NCI-H1092 (cell line): ENCODE measurements at places on chromosomes 1 and 21.

- no peak for DNase-seq
These were observed 56.0 kb downstream of the SASS6 start for GRCh38 chr1:100076744-100077143.

- peak; percentile 73 for DNase-seq
These were observed 691 bp downstream of the SFPQ start for GRCh38 chr1:35192056-35192852.

GRCh38 chr1:10622910-10623685 is 148.3 kb downstream of the PEX14 start:
- DNase-seq, result no peak

DNA sequence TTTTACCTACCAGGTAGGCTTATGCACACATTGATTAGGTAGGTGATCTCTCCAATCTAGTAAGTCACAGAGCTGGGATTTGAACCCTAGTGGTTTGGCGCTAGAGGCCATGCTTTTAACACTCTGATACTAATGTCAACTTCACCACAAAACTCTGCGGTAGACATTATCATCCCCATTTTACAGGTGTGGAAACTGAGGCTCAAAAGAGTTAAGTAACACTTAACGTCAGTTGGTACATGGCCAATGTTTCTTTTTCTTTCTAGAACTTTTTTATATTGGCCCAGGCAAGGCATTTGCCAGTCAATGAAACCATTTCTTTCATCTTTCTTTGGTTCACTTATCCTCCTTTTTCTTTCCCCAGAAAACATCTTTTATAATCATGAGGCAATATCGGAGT is 95.9 kb upstream of the KIF26B start:
- DNase-seq, result no peak

DNA sequence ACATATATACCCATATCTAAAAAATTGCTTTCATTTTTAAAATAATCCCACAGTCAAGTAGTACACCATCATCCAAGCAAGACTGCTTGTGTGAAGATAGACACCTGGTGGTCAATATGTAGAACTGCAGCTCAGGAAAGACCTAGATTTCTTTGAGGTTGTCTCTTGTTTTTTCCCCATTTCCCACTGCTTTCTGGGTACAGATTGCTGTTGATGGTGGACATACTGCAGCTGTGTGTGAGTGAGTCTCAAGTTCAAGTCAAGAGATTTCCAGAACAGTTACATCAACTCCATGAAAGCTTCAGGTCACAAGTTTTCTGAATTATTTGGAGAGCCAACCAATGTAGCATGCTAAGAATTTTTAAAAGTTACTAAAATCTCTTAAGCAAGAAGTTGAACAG is 306.4 kb downstream of the DUSP10 start:
- peak; percentile 43 for DNase-seq

GRCh38 chr1:29831500-29832117 is 595.3 kb downstream of the PTPRU start:
- DNase-seq, result no peak

GRCh38 chr1:107871687-107872395 is 93.1 kb downstream of the VAV3 start:
- no peak for DNase-seq

GRCh38 chr1:229557200-229557850 is 1.2 kb downstream of the ABCB10 start:
- DNase-seq, result no peak

DNA sequence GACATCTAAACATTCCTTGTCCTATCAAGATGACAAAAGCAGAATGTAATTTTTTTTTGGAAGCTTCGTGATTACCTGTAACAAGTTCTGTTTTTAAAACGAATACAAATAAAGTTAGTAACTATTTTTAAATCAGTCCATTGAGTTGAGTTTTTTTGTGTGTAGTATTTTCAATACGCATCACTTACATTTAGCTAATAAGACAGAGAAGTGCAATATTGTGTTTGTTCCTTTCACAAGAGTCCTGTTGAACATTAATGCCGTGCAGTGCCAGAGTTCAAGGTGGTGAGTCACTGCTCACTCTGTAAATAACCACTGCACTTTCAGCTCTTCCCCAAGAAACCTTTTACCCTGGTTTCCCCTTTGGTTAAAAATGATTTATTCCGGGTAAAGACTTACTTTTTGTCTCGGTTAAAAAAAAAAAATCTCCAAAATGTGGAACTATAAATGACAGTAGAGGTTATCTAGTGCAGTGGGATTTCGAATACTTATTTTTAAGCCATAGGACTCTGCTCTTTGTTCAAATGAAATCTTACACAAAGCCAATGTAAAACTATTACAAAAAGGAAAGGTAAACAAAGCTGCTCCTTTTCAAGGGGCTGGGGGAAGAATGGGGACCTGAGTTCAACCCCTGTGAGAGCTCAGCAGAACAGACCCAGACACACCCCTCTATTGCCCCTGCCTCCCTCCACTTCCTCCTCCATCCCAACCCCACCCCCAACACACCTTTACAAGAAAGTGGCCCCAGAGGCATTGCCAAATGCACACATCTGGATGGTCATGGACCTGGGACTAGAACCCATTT is 14.8 kb upstream of the NCMAP start:
- no peak for DNase-seq

DNA sequence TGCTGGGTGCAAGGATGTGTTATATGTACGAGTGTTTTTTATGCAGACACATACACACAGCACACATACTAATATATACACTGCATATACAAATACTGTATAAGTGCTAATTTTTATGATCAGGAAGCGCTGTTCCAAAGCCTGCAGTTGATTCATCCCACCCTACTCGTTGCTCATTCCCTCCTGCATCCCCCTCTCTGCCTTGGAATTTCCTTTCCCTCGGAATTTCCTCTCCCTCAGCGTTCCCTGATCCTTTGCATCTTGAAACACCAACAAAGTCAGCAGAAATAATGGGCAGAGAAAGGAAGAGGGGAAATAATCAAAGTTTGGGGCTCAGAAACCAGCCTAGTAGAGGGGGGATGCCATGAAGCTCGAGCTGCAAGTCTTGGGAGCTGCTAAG is 98.9 kb downstream of the CSMD2 start:
- DNase-seq, result no peak

DNA sequence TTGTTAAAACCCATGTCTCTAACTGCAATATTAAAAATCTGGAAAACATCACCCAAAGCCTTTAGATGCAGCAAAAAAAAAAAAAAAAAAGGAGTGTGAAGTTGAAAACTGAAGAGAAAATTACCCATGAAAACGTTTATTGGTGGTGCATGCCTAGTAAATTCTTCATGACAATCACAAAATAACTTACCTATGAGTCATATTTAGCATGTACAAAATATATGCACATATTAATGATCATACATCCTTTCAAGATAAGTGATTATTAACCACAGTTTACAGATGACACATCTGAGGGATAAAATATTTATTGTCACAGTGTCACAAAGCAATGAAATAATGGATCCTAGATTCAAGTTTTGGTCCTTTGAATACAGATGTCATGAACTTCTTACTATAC is 505.2 kb upstream of the NR5A2 start:
- no peak for DNase-seq

GRCh38 chr1:146039844-146040194 is 18.3 kb upstream of the HJV start:
- no peak for DNase-seq

DNA sequence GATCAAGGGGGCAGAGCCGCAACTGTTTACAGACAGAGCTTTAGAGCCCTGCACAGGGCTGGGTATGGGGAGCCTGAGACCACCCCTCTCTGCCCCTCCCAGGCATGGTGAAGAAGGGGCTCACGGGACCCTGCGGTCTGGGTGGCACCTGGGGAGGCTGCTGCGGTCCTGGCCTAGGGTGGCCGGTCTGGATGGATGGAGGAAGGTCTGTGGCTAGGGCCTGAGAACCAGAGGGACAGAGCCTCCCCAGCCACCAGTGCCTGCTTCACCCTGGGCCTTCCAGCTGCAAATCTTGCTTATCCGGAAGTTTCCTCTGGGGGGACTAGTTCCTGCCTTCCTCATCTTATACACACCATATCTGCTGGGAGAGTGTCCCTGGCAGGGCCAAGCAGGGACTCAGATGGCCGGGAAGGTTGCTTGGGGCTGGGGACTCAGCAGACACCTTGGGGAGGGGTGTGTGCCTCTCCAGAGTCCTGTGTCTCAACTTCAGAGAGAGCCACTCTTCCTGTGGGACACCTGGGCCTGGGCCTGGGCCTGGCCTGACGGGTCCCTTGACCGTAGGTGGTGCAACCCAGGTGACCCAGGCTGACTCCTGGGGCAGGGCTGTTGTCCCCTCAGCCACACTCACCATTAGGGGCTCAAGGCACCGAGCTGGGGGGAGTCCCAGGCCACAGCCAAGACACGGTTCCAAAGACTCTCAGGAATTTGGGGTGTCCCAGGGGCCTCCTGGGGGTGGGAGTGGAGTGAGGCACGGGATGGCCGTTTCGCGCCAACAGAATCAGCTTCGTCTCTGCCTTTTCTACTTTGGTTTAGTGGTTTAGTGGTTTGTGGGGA is 52.0 kb upstream of the ACTRT2 start:
- no peak for DNase-seq

GRCh38 chr1:112332176-112333150 is 63.6 kb upstream of the CTTNBP2NL start:
- DNase-seq, result no peak

DNA sequence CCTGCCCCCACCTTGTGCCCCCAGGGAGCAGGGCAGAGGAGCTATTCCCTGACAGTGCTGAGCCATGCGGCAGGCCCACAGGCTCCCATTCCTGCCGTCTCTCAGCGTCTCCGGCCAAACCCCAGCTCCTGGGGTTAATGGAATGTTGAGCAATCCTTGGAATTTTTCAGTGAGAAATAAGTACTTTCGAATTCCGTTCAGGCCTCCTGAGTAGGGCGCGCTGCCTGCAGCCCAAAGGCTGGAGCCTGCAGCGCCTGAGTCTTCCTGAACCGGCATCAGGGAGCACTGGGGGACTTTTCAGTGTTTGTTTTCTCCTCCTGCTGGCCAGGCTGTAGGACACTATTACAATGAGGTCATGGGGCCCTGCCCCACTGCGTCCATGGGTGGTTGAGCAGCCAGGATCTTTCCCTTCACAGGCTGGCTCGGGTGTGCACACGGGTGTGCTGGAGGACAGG is 33.3 kb upstream of the CSF1 start:
- DNase-seq, result no peak

GRCh38 chr1:28447679-28448078 is 58.2 kb upstream of the RCC1 start:
- no peak for DNase-seq

- no peak for DNase-seq
These were observed 13.0 kb downstream of the RD3 start for GRCh38 chr1:211478801-211479578.

GRCh38 chr1:93615582-93616150 is 66.0 kb downstream of the BCAR3 start:
- DNase-seq, result no peak

GRCh38 chr1:236806634-236807033 is 11.5 kb downstream of the MTR start:
- no peak for DNase-seq

GRCh38 chr21:34129901-34130715 is 56.7 kb downstream of the MRPS6 start:
- DNase-seq, result no peak

DNA sequence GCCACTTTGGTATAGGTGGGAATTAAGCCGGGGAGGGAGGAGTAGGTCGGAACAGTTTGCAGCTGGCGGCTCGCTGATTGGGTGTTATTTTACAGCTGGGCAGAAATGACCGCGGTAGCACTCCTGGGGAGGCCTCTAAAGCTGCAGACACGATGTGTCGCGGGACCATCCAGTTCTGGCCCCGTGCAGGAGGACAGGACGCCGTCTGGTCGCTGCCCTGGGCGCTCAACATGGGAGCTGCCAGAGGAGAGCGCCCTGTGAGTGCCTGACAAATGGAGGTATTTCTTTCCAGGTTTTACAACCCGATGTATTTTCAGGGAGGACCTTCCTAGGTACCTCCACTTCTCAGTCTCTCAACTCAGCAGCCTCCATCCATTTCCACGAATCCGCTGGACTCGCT is 46.2 kb downstream of the CDC7 start:
- DNase-seq, result no peak

- no peak for DNase-seq
These were observed 116.7 kb downstream of the RHOU start for GRCh38 chr1:228852024-228852423.

- no peak for DNase-seq
These were observed 12.0 kb downstream of the OTUD3 start for GRCh38 chr1:19894218-19894617.

DNA sequence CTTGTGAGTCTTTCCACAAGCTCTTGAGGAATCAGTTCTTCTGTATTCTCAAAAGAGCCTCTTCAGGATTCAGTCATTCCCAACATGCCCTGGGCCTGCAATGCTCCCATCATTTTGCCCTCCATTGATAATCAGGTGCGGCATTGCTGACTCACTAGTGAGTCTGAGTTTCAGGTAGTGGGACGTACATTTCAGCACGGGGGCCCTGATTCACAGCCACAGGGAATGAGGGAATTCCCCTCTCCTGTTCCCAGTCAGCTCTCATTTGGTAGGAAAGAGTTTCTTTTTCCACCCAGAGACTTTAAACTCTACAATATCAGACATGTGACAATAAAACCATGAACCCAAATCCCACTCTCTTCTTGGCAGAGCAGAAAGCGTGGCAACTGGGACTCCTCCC is 3.7 kb upstream of the IRF6 start:
- DNase-seq, result no peak

GRCh38 chr1:110657351-110657750 is 17.4 kb downstream of the KCNA3 start:
- no peak for DNase-seq

DNA sequence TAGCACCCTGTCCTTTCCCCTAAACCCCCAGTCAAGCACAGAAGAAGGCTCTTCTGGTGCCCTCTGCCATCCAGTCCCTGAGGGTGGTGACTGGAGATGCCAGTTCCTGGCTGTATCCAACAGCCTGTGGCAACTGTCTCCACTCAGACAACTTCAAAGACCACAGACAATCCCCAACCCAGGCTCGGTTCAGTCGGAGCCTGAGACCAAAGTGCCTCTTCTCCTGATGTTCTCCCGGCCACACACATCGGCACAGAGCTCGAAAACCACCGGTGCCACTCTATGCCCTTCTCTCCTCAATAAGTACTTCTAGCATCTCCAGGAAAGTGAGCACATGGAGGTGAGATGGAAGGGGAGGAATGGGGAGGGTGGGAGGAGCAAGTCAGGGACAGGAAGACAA is 39.6 kb upstream of the HMGB4 start:
- no peak for DNase-seq

DNA sequence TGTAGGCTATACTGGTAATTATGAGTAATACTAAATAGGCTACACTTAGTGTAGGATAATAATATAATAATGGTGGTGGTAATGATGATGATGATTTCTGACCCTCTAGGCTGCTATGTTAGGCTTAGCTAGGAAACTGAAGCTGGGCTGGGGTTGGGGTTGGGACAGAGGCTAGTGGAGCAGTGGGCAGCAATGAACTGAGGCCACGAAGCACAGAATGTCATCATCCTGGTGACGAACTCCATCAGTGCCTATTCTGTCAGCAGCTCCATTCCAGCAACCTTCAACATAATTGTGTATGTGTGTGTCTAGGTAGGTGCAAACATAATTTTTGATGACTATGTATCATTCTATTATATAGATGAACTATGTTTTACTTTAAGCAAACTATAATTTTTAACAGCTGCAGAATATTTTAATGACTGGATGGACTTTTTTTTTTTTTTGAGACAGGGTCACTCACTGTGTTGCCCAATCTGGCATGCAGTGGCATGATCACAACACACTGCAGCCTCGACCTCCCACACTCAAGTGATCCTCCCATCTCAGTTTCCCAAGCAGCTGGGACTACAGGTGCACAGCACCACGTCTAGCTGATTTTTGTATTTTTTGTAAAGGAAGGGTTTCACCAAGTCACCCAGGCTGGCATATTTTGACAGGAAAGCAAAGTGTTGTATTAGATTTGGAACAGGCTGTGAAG is 12.9 kb upstream of the CLIC4 start:
- no peak for DNase-seq
